ENCODE measurements at places on chromosomes 11 and 22.

GRCh38 chr11:22192289-22192641 is 620 bp upstream of the ANO5 start:
- DNase-seq = no peak

GRCh38 chr11:132898021-132898420 is 634.3 kb downstream of the OPCML start:
- no peak for DNase-seq

GRCh38 chr11:110830747-110831146 is 118.5 kb upstream of the ARHGAP20 start:
- no peak for DNase-seq

- DNase-seq = no peak
Observed at GRCh38 chr11:88012456-88012855, 162.8 kb downstream of the RAB38 start.

- DNase-seq = no peak
Observed at GRCh38 chr11:126002181-126002580, 56.3 kb downstream of the VSIG10L2 start.

DNA sequence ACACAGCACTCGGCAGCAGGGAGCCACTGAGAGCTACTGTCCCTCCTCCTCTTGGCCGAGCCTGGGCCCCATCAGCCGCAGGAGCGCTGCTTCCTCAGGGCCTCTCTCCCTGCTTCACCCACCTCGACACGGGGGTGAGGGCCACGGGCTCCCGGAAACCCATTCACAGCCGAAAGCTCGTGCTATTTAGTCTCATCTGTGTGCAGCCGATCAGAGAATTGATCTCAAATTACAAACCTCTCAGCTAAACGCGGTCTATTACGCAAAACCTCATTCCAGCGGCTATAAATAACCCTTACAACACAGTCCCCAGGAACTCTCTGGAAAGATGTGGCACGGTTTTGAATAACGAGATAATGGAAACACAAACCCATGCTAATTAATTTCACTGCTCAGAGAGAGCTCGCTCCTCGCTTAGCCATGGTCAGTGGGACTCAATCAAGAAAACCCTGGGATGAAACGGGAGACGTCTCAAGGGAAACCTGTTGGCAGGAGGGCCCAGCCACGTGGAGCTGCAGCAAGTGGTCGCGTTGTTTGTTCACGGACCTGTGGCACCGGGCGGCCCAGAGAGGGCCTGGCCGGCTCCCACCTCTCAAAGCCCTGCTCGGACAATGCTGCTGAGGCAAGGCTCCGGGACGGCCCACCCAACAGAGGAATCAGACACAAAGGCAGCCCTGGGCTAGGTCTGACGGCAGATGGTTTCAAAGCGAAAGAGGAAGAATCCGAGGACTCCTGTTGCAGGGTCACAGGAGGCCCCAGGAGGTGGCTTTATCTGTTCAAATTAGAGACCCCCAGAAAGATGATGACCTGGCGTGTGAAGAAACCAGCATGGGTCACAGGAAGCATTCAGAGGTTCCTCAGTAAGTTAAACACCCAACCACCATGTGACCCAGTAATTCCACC is 210.5 kb downstream of the CTTN start:
- no peak for DNase-seq

DNA sequence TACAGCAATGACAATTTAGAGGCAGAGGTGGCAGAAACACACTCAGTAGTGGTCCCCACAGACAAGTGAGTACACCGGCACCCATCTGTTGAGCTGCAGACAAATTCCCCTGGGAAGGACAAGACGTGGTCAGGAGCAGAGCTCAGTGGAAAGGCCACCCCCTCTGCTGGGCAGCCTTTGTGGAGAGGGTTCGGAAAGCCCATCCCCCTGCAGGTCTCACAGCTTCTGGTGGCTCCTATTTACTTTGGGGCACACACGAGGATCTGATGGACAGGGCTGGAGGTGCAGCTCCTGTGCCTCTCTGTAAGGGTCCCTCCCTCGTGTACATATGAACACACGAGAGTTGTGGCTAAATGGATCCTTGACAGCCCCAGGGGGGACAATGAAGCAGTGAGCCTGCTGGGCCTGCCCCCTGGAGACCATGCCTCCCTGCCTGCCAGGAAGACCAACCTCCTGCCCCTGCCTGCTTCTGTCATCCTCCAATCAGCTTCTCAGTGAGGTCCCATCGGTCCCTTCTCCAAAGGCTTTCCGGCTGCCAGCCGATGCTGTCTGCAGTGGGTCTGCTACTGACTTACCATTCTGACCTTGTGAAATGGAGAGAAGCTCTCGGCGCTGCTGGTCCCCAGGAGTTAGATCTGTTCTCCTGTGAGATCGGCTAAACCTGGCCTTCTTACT is 161.5 kb downstream of the CACNA1I start:
- no peak for DNase-seq

- no peak for DNase-seq
Observed at GRCh38 chr11:108669711-108670110, 4.8 kb downstream of the DDX10 start.

DNA sequence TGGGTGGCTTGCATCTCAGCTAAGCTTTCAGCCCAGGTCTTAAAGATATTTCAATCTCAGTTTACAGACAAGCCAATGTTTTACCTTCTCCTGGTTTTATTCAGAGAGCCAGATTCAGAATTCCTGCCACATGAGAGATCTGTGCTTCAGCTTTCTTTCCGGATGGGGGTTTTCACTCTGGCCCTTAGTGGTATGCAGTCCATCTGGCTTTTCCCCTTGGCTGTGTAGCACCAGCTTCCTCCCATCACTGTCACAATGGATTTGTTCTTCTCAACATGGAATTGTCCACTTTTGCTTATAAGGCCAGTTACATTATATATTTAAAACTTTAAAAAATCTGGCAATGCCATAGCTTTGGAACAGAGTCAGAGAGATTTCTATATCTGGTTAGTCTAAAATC is 303.9 kb downstream of the ETS1 start:
- no peak for DNase-seq

GRCh38 chr11:113507341-113507740 is 32.1 kb upstream of the DRD2 start:
- DNase-seq = no peak

DNA sequence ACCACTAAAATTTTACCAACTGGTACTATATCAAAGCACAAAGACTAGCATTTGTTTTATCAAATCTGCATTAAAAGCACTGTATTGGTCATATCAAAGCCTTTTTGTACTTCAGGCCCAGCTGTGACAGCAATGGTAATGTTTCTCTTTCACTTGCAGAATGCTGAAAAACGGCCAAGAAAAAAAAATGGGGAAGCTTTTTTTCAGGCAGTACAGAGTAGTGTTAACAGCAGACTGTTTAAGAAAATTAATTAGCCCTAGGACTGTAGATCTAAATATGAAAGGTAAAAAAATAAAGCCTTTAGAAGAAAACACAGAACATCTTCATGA is 33.3 kb downstream of the DENND5A start:
- no peak for DNase-seq

DNA sequence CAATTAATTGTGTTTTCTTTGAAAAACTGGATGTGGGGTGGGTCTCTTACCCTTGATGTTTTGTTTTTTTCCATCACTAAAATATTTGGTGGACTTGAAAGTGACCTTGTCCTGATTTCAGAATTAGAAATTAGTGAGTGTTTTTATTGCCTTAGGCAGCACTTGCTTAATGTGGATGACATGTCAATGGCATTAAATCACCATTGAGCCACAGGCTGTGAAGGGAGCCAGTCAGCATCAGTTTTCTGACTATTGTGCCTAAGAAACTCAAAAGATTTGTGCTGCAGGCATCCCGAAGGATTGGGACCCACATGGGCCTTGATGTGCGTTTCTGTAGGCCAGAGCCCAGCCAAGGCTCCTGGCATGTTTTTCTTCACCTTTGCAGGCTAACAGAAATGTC is 53.8 kb downstream of the SWAP70 start:
- no peak for DNase-seq

- no peak for DNase-seq
Observed at GRCh38 chr11:115848611-115849010, 344.4 kb upstream of the CADM1 start.

GRCh38 chr22:39114112-39114511 is 17.1 kb downstream of the APOBEC3H start:
- DNase-seq = no peak

DNA sequence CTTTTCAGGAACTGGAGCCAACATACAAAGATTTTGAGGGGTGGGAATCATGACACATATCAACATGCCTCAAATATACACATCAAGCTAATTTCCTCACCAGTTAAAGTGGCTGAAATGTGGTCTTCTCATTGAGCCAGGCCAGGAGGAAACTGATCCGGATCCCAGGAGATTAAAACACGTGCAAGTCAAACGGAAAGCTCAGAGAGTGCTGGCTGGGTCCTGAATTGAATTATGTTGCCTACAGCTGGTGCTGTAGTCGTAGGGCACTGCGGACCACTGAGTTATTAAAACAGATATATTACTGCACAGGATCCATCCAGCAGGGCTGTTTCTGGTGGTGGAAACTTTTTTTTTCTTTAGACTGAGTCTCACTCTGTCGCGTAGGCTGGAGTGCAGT is 14.1 kb upstream of the WNT7B start:
- no peak for DNase-seq

- no peak for DNase-seq
Observed at GRCh38 chr22:48365386-48365785, 1462.3 kb downstream of the BRD1 start.

- no peak for DNase-seq
Observed at GRCh38 chr11:64337538-64338249, 2.3 kb upstream of the CCDC88B start.

GRCh38 chr22:37068859-37069258 is 17.3 kb downstream of the KCTD17 start:
- no peak for DNase-seq

DNA sequence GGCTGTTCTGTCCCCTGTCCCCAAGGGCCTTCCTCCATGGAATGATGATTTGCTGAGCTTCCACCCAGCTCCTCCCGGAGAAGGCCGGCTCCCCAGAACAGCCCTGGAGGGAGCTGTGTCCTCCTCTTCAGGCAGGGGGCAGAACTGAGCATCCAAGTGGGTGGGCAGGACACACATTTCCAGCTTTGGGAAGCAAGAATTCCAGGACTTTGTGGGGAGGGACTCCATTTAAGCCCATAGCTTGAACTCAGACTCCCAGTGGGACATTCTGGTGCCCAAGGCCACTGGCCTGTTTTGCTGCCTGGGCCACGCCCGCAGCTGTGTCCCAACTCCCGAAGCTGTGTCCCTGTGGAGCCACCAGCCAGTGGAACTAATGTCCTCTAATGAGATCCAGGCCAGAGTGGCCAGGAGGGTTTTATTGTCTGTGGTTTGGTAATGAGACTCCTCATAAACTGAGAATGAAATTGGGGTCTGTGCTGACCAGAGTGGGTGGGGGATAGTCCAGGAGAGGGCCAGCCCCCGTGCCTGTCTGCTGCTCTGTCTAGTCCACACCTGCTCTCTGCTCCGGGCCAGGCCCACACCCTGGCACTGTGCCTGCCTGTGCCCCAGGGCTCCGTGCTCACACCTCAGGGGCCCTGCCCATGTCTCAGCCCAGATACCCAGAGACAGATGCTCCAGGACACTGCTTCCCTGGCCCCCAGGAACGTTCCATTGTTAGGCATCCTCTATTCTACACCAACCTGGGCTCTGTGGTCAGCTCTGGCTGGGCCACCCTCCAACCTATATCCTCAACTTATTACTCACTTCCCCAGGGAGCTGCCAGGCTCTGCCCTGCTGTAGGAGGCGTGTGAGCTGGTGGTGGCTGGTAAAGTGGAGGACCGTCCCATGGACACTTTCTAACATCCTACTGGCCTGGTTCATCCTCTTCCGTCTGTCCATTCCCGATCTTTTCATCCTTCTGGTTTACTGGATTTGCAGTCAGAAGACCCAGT is 7.6 kb downstream of the NECTIN1 start:
- no peak for DNase-seq

GRCh38 chr11:87002918-87003317 is 34.8 kb upstream of the TMEM135 start:
- no peak for DNase-seq

GRCh38 chr22:50311606-50312351 is 4.3 kb upstream of the PLXNB2 start:
- DNase-seq = no peak

- no peak for DNase-seq
Observed at GRCh38 chr22:49983148-49984042, 22.8 kb downstream of the PIM3 start.

- DNase-seq = no peak
Observed at GRCh38 chr11:36264011-36264972, 24.9 kb downstream of the COMMD9 start.

- no peak for DNase-seq
Observed at GRCh38 chr22:26245001-26245400, 75.7 kb downstream of the SEZ6L start.

- DNase-seq = peak; percentile 94
Observed at GRCh38 chr11:90222459-90223247, at the start of gene CHORDC1. Gene CHORDC1, minus strand, starts transcription at chr11:90223049. Its CDS starts 95 bp downstream, at chr11:90222954.

- DNase-seq = no peak
Observed at GRCh38 chr11:9038541-9038940, 34.7 kb upstream of the NRIP3 start.

- DNase-seq = no peak
Observed at GRCh38 chr11:41613326-41613725, 153.9 kb upstream of the LRRC4C start.

- no peak for DNase-seq
Observed at GRCh38 chr11:92596596-92597317, 372.1 kb downstream of the FAT3 start.

DNA sequence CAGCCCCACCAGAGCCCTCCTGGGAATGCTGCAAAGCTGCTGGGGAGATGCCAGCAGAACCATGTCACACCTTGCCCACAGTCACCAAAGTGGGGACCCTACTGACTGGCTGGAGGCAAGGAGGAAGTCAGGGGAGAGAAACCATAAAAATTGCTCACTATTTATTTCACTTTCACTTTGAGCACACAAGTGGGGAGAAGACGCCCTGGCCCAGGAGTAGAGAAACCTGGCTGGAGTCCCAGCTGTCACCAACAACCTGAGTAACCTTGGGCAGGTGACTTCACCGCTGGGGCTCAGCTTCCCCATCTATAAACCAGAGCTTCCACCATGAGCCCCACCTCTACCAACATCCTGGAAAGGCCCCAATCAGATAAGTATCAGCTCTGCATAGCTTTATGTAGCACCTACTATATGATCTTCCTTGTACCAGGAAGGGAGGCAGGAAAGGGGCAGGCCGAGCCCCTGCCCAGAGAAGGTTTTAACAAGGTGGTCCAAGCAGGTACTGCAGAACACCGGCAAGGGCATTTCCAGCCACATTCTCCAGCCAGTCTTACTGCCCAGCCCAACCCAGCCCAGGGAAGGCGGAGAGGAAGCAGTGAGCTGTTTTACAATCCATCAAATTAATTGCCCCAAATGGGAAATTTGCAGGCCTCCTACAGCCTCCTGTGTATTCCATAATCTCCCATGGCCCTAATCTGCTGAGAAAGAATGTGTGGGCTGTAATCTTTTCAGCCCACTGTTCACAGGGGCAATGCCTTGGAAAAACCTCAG is 27.6 kb downstream of the PLEKHA7 start:
- DNase-seq = peak; percentile 69

DNA sequence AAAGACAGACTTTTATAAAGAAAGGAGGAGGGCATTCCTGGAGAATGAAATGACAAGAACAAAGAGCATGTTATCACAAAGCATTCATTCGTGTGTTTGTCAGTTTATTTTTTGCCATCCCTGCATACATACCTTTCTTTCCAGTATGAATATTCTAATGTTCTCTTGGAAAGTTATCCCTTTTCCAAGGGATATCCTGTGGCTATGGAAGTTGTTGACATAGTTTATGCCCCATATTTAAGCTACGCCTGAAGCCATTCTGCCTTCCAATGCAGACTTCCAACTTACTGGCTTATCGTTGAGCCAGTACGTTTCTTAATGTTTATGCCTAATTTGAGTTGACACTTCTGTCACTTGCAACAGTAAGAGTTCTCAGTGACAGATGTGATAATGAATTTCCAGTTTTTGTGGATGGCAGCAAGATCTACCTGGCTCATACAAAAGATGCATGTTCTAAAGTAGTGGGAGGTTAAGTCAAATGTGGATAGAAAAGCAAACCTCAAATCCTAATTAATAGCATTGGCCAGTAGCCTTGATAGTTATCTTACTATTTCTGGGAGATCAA is 133.3 kb upstream of the ANO3 start:
- DNase-seq = no peak

Measured in stimulated activated CD4-positive, alpha-beta T cell treated with anti-CD3 and anti-CD28 coated beads, Interleukin-1b, Interleukin-23, amount 100 ng/mL, for 48 hours (primary cell).